ENCODE measurements at places on chromosomes 11 and 22.

DNA sequence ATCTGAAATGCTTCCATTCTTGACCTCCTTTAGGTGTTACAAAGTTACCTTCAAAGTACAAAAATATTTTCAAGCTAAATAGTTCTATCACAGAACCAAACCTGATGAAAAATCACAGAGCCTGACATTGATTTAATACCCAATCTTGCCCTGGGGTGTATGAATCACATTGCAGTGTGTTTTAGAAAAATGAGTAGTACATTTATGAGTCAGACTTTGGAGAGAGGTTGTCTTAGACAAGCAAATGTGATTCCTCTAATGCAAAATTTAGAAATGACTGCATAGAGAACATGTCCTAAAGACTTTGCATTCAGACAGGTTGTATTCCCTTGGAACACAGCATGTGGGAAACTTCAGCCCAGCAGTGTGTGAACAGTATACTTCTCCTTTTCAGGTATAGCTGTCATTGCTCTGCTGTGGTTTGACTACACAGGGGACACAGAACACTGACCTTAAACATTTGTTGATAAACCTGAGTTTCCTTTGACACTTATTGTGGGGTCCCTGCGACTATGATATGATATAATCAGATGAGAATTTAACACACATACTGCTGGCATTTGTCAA is 972.1 kb downstream of the JRKL start:
- no peak for DNase-seq

GRCh38 chr11:92128026-92128425 is 96.6 kb upstream of the FAT3 start:
- no peak for DNase-seq

- DNase-seq: no peak
These were observed 12.1 kb downstream of the GNB1L start for GRCh38 chr22:19842393-19843106.

- peak; percentile 75 for DNase-seq
These were observed 15.3 kb downstream of the HDHD5 start for GRCh38 chr22:17143826-17144225.

- DNase-seq: no peak
These were observed 38.7 kb downstream of the RTN3 start for GRCh38 chr11:63719987-63720386.

DNA sequence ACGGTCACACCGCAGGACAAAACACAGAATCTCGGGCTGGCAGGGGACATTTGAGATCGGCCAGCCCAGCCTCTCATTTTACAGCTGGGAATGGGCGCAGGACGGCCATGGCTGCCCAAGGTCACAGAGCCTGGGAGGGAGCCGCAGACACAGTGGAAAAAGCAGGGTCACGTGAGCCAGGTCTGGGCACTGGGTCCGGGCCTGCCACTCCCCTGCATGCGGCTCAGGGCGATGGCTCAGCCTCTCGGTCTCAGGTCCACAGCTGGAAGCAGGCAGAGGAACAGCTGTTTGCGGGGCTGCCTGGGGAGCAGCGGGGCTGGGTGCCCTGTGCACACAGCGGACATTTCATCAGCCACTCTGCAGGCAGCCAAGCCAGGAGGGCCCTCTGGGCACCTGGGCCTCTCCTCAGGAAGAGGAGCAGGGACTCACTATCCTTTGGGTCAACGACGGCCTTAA is 10.4 kb upstream of the PPARA start:
- no peak for DNase-seq

DNA sequence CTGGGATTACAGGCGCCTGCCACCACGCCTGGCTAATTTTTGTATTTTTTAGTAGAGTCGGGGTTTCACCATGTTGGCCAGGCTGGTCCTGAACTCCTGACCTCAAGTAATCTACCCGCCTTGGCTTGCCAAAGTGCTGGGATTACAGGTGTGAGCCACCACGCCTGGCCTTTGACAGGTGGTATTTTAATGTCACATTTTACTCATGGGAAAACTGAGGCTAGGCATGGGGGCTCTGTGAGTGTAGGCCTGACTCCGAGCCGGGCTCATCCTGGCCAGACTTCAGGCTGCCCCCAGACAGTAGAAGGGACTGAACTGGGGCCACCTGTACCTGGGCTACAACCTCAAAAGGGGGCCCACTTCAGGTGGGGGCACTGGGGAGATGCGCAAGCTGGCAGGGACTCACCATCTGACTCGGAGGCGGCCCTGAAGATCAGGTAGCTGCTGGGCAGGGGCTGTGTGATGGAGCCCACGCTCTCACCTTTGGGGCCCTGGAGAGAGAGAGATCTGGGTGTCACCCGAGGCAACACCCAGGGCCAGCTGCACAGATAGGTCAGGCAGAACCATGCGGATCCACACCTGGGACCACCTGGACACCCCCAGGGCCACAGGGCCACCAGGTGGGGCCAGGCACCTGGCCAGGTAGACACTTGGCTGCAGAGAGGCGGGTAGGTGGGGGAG is 45.8 kb downstream of the OSBPL5 start:
- peak; percentile 83 for DNase-seq

DNA sequence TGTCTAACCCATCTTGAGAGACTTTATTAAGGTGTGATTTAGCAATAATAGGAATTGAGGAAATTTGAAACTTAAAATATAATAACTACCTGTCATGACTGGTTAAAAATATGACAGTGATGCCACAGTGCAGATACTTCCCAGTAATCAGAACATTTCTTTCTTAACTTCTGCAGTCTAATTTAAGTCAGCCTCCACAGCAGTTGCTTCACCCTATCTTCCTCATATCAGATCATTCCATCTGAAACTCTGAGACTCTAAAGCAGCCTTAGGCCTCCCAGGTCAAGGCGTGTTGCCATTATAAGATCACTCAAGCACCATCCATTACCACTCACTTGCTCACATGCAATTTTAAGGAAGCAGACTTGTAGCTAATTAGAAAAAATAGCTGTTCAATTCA is 302.2 kb downstream of the AASDHPPT start:
- no peak for DNase-seq

GRCh38 chr22:45600790-45601730 is 70.6 kb upstream of the ATXN10 start:
- no peak for DNase-seq

- DNase-seq: no peak
These were observed 25.9 kb downstream of the PIWIL4 start for GRCh38 chr11:94593030-94593429.

GRCh38 chr11:133952199-133953190 is 4.3 kb downstream of the IGSF9B start:
- DNase-seq: no peak

DNA sequence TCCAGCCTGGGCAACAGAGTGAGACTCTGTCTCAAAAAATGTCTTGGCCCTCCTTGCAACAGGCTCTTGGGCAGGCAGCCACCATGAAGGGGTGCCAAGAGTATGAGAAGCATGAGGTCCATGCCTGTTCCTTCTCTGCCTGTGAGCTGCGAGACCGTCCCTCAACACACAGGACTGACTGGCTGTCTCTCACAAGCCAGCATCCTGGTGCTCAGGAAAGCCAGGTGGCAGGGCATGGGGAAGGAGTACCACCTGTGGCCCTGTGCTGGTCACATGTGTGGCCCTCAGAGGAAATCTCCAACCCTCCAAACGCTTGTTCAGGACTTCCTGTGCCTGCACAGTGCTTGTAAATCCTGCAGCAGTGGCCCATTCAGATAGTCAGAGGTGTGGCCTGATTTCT is 83.2 kb downstream of the ATXN10 start:
- no peak for DNase-seq

GRCh38 chr11:77522215-77522614 is 48.3 kb upstream of the PAK1 start:
- no peak for DNase-seq

- DNase-seq: peak; percentile 98
These were observed at the start of gene ALKBH3 for GRCh38 chr11:43880640-43881159. TSS of gene ALKBH3 (plus strand) at chr11:43880831. CDS start at chr11:43882653, 1,822 bp downstream.

- no peak for DNase-seq
These were observed 111.9 kb downstream of the MED15 start for GRCh38 chr22:20619045-20619892.

GRCh38 chr11:104199053-104199452 is 35.1 kb upstream of the PDGFD start:
- no peak for DNase-seq

GRCh38 chr11:131441051-131441810 is 70.8 kb downstream of the NTM start:
- DNase-seq: no peak

GRCh38 chr11:35105319-35106079 is 33.5 kb upstream of the CD44 start:
- DNase-seq: no peak

DNA sequence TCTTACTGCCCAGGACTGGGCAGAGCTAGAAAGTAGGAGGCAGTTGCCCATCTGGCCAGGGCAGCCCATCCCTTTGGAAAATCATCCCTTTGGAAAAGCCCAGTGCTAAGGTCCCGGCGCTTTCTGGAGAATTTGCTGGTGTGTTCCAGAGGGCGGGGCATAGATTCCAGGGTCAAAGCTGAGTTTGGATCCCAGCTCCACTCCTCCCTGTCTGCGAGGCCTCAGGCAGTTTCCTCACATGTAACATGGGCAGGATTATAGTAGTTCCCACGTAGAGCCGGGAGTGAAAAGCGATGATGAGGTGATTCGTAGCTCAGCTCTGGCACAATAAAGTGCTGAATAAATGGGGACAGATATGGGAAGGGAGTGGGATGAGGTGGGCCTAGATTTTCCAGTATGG is 31.4 kb upstream of the LRRC10B start:
- peak; percentile 35 for DNase-seq

GRCh38 chr11:101390539-101390938 is 193.3 kb downstream of the TRPC6 start:
- no peak for DNase-seq

GRCh38 chr11:97621282-97621681 is 1231.5 kb downstream of the JRKL start:
- no peak for DNase-seq

DNA sequence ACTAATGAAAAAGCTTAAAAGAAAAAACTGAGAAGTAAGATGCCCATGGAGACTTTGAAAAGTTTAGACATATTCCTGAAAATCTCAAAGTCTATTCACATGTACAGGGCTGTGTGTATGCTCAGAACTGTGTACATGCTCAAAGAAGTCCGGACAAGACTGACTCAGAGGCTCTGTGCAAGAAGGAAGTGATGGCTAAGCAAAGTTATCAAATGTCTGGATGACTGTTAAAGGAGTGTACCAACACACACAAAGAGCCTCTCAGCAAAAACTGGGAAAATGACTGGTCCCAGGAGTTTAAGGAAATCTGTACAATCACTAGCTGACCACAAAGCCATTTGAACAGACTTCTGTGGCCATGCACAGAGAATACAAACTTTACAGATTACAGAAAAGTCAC is 33.1 kb upstream of the ARHGAP32 start:
- no peak for DNase-seq

GRCh38 chr11:135022454-135022853 is 610.4 kb upstream of the B3GAT1 start:
- no peak for DNase-seq

All from lower leg skin (tissue), 4 donors.